Calu3 (cell line): ENCODE measurements at places on chromosomes 1 and 21. TPM values are rescaled to one million over a fixed set of nuclear protein-coding genes. Genes with fewer than 3 reads are reported as not detected.

CHI3L1 gene
- not detected in 2 replicates for total RNA-seq

MSH4 gene
- total RNA-seq: 0.54 and 0.83 TPM in 2 replicates

ZNF670 gene
- total RNA-seq: 3.9 and 6.1 TPM in 2 replicates

TNFRSF18 gene
- total RNA-seq: 0.66 TPM in 1 of 2 replicates, not detected in the other

PTGER3 gene
- total RNA-seq: 0.09 and 0.10 TPM in 2 replicates

TFAP2E gene
- 0.26 and 0.49 TPM in 2 replicates for total RNA-seq

CLCA1 gene
- not detected in 2 replicates for total RNA-seq

DNA sequence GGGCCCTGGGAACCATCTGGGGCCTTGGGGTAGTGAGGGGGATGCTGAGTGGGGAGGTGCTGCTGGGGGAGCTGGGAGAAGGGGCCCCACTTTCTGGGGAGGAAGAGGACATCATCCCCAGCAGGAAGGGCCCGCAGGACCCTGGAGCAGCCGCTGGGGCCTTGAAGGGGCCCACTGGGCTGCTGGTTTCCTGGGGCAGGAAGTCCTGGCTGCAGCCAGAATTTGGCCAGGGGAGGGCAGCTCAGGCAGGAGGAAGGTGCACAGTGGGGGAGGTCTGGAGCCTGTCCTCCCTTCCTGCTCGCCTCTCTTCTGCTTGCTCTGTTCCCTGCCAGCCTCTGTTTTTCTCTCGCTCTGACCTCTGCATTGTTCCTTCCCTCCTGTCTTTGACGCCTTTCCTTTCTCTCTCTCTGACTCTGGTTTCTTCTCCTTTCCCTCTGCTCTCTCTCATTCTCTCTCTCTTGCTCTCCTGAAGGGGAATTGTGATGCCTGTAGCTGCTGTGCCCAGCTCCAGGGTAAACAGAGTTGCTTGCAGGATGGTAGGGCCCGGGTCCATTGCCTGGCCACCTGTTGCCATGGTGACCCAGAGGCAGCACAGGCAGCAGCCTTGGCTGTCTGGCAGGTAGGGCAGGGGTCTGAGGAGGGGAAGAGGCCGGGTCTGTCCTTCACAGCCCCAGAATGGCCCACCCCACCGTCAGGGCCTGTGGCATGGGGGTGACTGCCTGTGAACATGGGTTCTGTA, 23.9 kb downstream of the ACOT11 start:
- DNase-seq: no peak

DNA sequence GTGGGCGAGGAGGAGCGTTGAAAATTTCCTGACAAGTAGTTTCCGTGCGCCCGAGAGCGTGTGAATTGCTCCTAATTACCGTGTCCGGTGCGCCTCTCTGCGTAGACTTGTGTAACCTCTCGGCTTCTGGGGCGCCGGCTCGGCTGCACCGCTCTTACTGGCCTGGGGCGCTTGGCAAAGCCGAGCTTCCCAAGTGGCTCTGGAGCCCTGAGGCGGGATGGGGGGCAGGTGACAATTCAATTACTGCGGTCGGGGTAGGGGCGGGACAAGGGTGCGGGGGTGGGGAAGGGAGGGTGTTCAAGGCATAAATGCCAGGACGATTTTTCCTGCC, 392 bp upstream of the DMRTA2 start:
- no peak for DNase-seq

DNA sequence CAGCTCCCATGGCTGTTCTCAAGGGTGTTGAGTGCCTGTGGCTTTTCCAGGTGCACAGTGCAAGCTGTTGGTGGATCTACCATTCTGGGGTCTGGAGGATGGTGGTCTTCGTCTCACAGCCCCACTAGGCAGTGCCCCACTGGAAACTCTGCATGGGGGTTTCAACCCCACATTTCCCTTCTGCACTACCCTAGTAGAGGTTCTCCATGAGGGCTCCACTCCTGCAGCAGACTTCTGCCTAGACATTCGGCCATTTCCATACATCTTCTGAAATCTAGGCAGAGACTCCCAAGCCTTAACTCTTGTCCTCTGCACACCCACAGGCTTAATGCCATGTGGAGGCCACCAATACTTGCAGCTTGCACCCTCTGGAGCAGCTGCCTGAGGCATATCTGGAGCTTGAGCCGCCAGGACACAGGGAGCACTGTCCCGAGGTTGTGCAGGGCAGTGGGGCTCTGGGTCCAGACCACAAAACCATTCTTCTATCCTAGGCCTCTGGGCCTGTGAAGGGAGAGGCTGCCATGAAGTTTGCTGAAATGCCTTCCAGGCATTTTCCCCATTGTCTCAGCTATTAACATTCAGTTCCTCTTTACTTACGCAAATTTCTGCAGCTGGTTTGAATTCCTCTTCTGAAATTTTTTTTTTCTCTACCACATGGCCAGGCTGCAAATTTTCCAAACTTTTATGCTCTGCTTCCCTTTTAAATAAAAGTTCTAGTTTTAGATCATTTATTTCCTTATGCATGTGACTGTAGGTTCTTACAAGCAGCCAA, 8.8 kb upstream of the CAPN8 start:
- DNase-seq: no peak

GRCh38 chr1:160077486-160077885, 3.9 kb upstream of the KCNJ9 start:
- DNase-seq: no peak

- DNase-seq: peak; percentile 4
These were observed 2.6 kb downstream of the MTF2 start for GRCh38 chr1:93081716-93082115.

DNA sequence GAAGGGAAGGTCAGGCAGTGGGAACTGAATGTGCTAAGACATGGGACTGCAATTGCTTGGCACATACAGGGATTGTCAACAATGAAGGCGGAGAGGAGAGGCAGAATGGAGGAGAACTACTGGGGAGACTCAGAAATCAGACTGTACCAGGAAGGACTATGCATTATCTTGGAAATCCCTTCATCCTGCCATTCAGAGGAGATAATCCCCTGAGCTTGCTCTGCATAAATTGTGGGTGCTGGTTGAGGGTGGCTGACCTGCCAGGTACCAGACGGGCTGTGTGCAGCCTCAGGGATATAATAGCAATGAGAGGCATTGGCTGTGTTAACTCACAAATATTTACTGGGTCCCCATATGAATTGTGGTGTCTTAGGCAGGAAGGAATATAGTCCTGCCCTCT, 5.0 kb upstream of the TRABD2B start:
- no peak for DNase-seq

DNA sequence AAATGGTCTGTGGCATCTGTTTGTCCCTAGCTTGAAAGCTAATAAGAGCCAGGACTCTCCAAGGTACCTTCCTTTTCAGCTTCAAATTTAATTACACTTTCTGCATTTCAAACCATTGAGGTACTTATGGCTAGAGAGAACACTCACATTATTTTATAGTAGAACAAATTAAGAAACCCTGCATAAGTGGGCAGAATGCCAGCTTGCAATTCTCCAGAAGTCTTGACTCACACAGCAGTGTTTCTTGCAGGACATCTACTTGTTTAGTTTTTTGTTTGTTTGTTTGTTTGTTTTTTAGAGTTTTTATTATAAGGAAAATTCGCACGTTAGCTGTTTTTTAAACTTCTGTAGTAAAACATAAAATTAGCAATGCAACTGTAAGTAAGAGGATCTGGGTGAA, 397.2 kb downstream of the NEGR1 start:
- no peak for DNase-seq

DNA sequence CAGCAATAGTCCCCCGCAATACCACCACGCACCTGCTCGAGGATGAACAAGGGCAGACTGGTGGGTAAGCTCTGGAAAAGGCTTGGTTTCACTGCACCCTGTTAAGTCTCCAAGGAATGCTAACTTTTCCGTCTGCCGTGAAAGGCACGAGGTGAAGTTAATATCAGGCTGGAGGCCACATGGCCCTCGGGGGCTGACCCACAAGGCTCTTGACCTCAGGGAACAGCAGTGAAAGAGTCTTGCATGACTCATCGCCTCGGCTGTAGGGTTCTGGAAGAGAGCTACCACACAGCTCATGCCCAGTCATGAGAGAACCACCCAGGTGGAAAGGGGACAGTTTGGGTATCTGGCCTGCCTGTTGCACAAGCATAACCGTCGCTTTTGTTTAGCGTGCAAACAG, 24.7 kb downstream of the SCCPDH start:
- no peak for DNase-seq

GRCh38 chr21:24222676-24223075, 1384.6 kb downstream of the MRPL39 start:
- no peak for DNase-seq

DNA sequence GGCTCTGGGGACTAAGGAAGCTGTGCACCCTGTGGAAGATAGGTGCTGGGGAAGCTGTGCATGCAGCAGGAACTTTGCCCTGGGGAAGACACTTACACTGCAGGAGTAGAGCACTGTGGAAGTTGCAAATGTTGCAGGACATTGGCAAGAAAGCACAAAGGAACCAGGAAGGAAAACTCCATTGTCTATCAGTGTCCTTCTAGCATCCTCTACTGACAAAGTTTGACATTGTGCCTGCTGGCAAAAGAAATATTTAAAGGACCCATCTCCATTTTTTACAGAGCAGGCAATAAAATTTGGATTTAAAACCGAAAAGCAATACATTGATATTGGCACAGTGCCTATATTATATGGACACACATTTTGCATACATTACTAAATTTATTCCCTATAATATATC, 394.1 kb downstream of the PBX1 start:
- no peak for DNase-seq

- DNase-seq: no peak
These were observed 19.8 kb upstream of the UBXN10 start for GRCh38 chr1:20166051-20166450.

DNA sequence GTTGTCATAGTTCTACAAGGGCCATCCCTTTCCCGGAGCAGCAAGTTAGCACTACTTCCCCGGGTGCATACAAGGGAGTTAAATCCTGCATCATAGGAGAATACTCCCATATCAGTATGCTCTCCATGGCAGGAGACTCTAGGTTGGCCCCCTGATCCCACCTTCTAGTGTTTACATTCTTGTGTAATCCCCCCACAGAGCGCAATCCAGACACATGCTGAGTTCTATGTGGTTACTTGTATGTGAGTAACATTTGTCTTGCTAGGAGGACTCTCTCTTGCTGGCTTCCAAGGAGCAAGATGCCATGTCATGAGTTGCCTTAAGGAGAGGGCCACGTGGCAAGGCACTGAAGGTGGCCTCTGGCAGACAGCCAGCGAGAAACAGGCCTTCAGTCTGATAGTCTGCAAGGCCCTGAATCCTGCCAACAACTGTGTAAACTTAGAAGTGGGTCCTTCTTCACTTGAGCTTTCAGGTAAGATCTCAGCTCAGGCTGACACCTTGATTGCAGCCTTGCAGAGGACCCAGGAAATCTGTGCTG, 155.3 kb downstream of the CDC7 start:
- no peak for DNase-seq

- no peak for DNase-seq
These were observed 39.5 kb downstream of the TRIM11 start for GRCh38 chr1:228366866-228367741.

- peak; percentile 54 for DNase-seq
These were observed at the start of gene GREM2 for GRCh38 chr1:240611619-240612480. TSS of gene GREM2 (minus strand) at chr1:240612155. CDS start at chr1:240493475, 118,680 bp downstream.

DNA sequence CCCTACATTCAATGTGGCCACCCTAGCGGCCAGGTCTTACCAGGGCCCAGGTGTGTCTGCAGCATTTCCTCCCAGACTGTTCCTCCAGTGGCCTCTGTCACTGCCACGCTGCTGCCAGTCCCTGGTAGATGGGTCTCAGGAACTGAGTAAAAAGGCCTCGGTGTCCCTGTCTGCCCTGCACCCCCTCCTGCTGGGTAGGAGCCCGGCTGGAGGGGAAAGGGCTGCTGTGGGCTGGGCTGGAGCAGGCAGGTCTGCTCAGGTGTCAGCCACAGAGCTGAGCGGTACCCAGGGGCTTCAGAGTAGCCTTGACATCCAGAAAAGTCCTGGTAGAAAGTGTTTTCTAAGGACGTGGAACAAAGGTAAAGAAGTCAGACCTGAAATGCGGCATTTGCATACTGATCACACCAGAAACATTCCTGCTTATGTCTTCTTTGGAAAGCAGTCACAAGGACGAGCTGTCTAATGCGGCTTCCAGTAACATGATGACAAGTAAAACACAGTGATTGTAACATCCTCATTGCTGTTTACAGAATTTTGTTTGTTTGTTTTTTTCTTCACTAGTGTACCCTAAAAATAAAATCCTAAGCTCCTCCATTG, 32.6 kb downstream of the SEC16B start:
- DNase-seq: no peak

DNA sequence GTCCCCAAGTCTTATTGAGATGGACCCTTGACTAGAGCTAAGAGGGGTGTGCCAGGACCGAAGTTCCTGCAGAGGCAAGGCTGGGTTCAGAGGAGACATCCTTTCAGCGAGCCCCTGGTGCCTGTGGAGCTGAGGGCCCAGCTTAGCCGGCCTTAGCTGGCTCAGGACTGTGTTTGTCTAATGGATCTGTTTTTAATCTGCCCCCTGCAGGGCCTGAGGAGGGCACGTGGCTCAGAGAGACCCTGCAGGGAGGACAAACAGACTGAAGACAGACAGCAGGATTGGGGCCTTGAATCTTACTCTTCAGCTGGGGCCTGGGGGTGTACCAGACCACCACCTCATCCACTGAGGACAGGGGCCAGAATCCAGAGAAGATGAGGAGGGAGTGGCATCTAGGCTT, 1.6 kb downstream of the CRABP2 start:
- DNase-seq: no peak

- DNase-seq: no peak
These were observed 74.6 kb upstream of the GADD45A start for GRCh38 chr1:67610450-67610849.

GRCh38 chr1:205792481-205792881, 17.2 kb upstream of the RAB29 start:
- no peak for DNase-seq

- no peak for DNase-seq
These were observed 65.8 kb downstream of the LMO4 start for GRCh38 chr1:87394513-87394912.

DNA sequence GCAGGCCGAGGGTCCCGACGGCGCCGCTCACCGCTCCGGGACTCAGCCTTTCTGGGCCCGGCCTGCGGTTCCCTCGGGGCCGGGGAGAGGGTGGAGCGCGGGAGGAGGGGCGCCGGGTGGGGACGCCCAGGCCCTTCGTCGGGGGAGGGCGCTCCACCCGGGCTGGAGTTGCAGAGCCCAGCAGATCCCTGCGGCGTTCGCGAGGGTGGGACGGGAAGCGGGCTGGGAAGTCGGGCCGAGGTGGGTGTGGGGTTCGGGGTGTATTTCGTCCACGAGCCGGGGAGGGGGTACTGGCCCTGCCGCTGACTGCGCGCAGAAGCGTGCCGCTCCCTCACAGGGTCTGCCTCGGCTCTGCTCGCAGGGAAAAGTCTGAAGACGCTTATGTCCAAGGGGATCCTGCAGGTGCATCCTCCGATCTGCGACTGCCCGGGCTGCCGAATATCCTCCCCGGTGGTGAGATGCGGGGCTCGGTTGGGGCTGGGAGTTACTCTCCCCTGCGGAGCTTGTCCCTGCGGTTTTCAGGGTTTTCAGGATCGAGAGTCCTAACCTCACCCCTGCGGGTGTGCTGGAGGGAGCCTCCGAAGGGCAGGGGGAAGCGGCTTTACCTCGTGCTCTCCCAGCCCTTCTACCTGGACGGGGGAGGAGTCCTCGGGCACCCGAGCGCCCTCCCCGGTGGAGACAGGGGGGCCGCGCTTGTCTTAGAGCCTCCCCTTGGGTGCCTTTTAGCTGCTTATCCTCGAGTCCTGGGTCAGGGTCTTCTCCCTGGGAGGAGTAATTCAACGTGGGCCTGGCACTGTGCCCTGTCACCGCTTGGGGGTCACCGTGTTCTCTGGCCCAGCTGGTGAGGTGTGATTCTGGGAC, 2.1 kb downstream of the SAMD11 start:
- DNase-seq: no peak

- DNase-seq: no peak
These were observed 88.1 kb downstream of the TM2D1 start for GRCh38 chr1:61636814-61637213.
